ENCODE measurements at places on chromosomes 4 and X.

- DNase-seq: no peak
Observed at GRCh38 chr4:139131209-139131870, 45.7 kb downstream of the ELF2 start.

- DNase-seq: no peak
Observed at GRCh38 chr4:97500423-97500822, 642.9 kb downstream of the STPG2 start.

GRCh38 chrX:120672389-120672788, 42.5 kb upstream of the C1GALT1C1 start:
- no peak for DNase-seq

GRCh38 chr4:4849524-4850193, 9.8 kb upstream of the MSX1 start:
- DNase-seq: no peak

- no peak for DNase-seq
Observed at GRCh38 chr4:25144870-25145481, 15.3 kb downstream of the SEPSECS start.

- DNase-seq: no peak
Observed at GRCh38 chr4:113524096-113524495, 237.4 kb downstream of the CAMK2D start.

DNA sequence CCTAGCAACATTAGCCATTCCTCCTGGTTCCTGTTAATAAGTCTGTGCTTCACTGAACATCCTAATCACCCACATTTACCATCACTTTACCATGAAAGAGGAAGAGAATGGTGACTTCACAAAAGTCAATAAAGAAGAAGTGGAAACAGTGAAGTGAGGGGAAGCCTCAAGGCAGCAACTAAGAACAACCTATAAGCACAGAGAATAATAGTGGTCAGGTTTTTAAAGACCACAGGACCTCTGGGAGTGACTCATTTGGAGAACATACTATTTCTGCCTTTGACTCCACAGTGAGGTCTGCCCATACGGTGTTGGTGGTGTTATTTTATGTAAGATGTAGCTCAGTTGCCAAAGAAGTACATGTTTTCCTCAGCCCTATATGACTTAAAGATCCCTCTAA, 86.0 kb upstream of the TET2 start:
- DNase-seq: peak; percentile 87

- DNase-seq: no peak
Observed at GRCh38 chr4:170682558-170683294, 593.0 kb upstream of the AADAT start.

DNA sequence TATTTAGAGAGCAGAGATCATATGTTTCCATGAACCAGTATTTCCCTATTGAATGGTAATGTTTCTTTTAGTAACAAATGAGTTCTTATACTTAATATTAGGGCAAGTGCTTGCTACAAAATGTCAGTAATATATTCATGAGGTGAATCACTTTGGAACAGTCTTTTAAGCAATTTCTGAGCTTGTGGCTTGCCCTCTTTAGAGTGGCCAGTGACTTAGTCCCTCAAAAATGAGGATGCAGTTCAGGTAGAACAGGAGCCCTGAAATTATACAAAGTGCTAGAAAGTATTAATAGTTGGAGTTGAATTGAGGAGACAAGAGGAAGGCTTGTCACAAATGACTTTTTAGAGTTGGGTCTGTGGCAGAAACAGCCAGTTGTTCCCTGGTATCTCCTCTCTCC, 53.4 kb upstream of the PITX2 start:
- no peak for DNase-seq

DNA sequence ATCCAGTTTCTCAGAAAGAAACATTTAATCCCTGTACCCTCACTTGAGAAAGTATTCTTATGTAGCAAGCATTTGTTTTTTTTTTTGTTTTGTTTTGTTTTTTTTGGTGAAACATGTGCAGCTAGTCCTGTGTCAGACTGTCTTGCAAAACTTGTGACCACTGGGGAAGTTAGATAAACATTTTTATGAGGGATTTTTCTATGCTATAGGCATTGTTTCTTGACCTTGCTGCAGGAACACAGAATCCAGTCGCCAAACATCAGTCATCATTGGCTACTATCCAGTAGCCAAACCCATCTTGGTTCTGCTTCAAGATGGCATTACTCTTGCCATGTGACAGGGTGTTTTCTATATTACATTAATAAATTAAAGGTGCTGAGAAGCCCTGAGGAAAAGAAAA, 7.7 kb upstream of the MAPK10 start:
- no peak for DNase-seq

DNA sequence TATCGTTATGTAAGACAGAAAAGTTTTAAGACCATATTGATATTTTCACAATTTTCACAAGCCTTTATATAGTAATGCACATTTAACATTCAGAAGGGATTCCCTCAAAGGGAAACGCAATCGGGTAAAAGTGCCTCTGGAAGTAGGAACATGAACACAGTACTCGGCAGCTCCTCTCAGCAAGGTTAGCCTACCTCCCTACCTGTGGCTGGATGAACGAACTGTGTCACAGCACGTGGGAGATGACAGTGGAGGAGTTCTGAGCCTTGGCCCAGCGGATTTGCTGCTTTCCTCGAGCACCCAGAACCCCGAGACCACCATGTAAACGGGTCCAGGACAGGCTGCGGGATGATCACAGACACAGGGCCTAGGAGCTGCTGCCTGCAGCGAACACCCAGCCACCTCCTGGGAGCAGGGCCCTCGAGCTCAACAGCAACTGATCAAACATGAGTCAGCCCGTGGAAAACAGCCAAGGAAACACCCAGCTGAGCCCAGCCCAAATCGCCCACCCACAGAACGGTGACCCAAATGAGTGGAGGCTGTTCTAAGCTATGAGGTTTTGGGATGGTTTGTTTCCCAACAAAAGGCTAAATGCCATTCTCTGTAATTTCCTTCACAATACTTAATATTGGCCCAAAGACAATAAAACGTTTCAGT, 30.4 kb downstream of the FAT1 start:
- no peak for DNase-seq

- DNase-seq: no peak
Observed at GRCh38 chr4:79174490-79175252, 151.2 kb downstream of the NAA11 start.

- DNase-seq: no peak
Observed at GRCh38 chrX:46072791-46073190, 472.4 kb downstream of the ZNF674 start.

DNA sequence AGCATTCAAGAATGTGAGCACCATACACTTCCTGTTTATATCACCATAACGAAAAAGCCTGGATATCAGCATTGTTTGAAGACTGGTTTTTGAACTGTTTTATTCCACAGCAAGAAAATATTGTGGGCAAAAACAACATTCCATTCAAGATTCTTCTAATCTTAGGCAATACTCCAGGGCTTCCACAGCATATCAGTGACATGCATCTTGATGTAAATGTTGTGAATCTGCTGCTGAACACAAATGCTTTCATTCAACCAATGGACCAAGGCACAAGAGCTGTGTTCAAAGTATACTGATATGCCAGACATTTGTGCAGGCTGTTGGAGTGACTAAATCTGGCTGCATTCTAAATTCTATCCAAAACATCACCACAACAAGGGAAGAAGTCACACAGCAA, 260.1 kb upstream of the ETNPPL start:
- DNase-seq: no peak

DNA sequence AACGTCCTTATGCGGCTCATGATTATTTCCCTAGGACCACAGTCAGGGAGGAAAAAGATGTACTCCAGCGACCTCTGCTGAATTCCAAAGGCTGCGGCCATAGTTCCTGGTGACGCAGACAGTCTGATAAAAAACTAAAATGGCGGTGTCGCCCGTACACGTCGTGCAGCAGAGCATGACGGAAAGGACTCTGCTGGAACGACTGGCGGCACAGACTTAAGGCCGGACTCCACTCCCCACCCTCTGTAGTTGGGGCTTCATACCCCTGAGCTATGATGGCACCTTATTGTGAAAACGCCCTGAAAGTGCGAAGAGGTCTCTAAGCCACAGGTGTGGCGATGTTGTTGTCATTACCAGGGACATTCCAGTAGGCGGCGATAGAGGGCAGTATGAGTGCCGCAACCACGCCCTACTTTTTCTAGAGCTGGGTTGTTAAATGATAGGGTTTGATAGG, 90.0 kb upstream of the EDA2R start:
- peak; percentile 7 for DNase-seq

DNA sequence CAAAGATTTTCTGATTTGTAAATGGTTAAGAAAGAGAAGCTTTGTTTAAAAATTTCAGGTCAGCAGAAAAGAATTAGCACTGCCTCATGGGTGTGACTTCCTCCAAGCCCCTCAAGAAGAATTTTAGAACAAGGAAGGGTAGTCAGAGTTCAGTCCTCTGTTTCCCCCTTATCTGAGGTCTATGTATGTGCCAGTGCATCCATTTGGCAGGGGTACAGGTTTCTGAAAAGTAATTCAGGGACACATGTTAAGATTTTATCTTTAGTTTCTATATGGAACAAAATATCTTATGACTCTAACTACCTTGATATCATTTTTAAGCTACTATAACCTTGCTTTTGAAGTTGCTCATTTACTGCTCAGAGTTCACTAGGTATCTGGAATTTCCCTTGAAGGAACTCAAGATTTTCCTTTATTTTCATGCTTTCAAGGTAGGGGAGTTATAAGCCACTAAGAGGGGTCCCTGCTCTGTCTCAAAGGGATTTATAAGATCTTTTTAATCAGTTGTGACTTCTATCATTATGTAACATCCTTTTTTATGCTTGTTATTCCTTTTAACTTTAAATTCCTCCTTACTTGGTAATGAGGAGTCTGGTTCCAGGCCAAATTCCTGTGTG, 24.4 kb upstream of the PLK4 start:
- DNase-seq: no peak

GRCh38 chr4:5812506-5813229, 80.2 kb downstream of the CRMP1 start:
- DNase-seq: peak; percentile 43

DNA sequence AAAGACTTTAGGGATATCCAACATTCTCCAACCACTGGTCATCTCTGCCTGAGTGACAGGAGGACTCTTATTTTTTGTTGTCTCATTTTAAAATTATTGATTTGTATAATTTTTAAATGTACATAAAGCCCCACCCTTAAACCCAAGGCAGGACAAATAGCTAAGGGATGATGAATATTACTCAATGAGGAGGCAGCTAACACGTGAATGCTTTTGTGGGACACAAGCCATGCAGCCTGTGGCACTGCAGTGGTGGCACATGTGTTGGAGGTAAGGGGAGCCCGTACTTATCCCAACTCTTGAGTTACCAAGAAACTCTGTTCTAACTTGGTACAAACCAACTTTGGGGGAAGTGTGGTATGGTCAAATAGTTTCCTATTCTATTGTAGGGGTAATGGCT, 19.5 kb downstream of the MID1IP1 start:
- DNase-seq: no peak

GRCh38 chr4:101961144-101961543, 170.6 kb downstream of the BANK1 start:
- no peak for DNase-seq

DNA sequence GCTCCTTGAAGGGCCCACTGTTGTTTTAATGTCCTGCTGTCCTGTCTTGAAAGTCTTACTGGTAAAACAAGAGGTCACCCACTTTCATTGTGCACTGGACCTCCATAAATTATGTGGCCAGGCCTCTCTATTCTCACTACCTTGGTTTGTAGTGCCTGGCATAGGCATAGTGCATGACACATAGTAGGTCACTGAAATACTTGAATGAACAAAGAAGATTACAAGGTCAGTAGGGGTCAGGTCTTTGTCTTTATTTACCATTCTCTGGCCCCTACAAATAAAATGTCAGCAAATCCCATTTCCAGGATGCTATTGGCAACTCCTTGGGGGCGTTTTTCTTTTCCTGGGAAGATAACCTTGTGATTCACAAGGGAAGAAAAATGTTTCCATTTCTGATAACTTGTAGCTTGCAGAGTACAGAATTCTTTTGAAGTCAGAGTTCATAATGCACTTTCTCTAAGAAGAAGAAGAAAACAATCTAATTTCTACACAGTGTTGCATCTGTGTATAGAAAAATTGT, 1.4 kb downstream of the PGM2 start:
- DNase-seq: no peak

- no peak for DNase-seq
Observed at GRCh38 chr4:54588404-54588803, 69.4 kb upstream of the KIT start.

DNA sequence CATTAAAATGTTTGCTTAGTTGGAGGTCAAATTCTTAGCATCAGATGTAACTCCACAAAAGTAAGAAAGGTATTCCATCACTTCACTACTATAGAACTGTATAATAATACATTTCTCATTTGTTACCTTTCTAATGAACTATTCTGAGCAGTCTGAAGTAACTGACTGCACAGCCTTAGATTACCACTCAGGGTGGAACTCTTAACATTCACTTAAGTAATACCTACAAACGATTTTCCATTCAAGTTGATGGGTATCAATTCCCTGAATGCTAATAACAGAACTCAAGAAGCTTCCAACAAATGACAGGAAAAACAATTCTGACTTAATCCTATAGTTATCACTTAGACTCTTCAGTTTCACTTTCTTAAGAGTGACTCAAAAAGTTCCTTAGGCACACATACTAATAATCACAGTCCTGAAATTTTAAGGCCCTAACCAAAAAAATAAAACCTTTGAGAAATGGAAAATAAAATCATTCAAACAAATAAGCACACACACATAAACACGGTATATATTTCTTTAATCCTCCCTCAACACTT, 20.9 kb downstream of the HNRNPD start:
- no peak for DNase-seq

GRCh38 chr4:66328803-66329574, 658.7 kb upstream of the EPHA5 start:
- DNase-seq: no peak

GRCh38 chr4:182488896-182489295, 245.7 kb downstream of the TENM3 start:
- DNase-seq: no peak

DNA sequence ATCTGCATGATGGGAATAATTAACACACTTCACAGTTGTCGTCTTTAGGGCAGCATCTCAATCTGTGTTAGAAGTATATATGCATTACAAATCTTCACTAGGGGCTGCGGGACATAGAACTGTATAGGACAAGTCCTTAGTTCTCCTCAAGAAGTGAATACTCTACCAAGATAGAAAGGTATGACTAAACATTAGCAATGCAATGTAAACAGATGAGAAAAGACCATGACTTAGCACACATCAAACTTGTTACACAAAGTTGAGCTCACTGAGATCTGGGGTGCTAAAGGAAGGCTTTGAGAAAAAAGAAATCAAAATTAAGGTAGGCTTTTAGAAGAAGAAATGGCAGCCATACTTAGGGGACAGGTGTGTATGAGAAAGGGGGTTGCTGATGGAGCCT, 182.1 kb upstream of the MAP3K15 start:
- no peak for DNase-seq

- no peak for DNase-seq
Observed at GRCh38 chrX:22952010-22952409, 47.8 kb upstream of the DDX53 start.

GRCh38 chrX:7062276-7062675, 85.2 kb upstream of the STS start:
- no peak for DNase-seq

GRCh38 chr4:152665691-152666395, 14.0 kb downstream of the TMEM154 start:
- DNase-seq: no peak
